ENCODE measurements at places on chromosomes 1 and 21.

- DNase-seq: no peak
Observed at GRCh38 chr1:60118085-60118484, 44.5 kb upstream of the C1orf87 start.

- DNase-seq: no peak
Observed at GRCh38 chr1:26828411-26828991, 2.0 kb downstream of the ZDHHC18 start.

DNA sequence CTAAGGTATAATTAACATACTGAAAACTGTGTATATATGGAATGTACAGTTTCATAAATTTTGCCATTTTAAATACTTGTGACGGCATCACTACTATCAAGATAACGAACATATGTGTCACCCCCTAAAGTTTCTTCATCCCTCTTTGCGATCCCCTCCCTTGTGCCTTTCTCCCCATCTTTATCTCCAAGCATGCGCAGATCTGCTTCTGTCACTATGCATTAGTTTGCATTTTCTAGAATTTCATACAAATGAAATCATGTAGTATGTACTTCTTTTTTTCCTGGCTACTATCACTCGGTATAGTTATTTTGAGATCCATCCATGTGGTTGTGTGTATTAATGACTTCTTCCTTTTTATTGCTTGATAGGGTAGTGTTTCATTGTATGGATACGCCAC lies 154.9 kb downstream of the ZNF648 start:
- no peak for DNase-seq

GRCh38 chr1:202575918-202576653 lies 134.2 kb downstream of the SYT2 start:
- DNase-seq: no peak

- DNase-seq: no peak
Observed at GRCh38 chr1:45953934-45954847, 150.8 kb downstream of the MAST2 start.

GRCh38 chr1:59477867-59478266 lies 181.0 kb downstream of the FGGY start:
- DNase-seq: no peak

GRCh38 chr1:234300096-234300495 lies 73.2 kb upstream of the COA6 start:
- DNase-seq: no peak

GRCh38 chr21:37088186-37088735 lies 15.2 kb downstream of the TTC3 start:
- no peak for DNase-seq

DNA sequence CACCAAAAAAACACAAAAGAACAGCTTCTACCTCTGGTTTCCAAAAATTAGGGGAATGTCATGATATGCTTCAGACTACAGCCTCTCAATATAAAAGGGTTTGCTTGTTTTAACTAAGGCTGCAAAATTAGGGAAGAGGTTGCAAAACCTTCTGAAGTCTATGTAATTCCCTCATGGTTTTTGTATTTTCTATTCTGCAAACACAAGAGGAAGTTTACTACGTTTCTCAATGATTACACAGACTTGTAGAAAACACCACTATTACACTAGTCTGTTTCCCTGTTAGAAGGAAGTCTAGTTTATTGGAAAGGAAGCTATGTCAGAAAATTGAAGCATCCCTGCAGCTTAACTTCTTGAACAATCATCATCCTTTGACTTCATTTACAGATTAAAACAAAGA lies 229.7 kb upstream of the FMN2 start:
- no peak for DNase-seq

GRCh38 chr1:230050973-230051735 lies 15.9 kb upstream of the GALNT2 start:
- DNase-seq: no peak

Data from stimulated activated CD4-positive, alpha-beta T cell treated with anti-CD3 and anti-CD28 coated beads, TNF-alpha, amount 100 ng/mL, for 48 hours (primary cell).